NCI-H2081 (cell line): ENCODE measurements at places on chromosomes 16 and 17.

GRCh38 chr16:28910086-28911031, 14.7 kb downstream of the RABEP2 start:
- DNase-seq: no peak

DNA sequence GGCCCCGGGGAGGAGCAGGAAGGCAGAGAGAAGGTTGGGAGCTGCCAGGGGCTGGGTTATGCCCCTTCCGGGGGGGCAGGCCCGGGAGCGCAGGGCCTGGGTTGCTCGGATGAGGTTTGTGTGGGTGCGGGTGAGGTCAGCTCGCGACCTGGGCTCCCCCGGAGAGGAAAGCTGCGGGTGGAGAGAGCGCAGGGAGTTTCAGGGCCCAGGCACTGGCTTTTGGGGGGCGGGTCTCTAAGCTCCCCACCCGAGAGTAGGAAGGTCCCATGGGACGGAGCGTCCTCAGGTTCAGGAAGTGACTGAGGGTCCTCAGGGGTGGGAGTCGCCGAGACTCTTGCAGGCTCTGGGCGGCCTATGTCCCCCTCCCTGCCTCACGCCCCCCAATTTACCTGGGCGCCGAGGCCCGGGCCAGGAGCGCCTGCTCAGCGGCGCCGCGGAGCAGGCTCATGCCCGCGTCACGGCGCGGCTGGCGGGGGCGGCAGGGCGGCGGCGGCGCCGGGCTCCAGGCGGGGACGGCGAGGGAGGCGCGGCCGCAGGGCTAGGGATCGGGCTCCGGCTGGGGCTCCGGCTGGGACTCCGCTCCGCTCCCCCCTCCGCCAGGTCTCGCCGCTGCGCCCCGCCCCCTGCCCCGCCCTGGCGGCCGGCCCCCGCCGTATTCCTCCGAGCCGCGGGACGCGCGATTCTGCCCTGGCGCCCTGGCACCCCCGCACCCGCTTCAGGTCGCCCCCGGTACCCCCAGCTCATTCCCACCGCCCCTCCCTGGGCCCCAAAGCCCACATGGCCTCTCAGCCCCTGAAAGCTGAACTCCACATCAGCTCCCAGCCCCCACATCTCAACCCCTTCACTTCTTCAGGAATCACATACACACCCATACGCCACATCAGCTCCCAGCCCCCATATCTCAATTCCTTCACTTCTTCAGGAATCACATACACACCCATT, at the start of gene DOK4:
TSS of gene DOK4 (minus strand) at position 578 of the 942 bp plus-strand sequence. CDS start 6,986 bp downstream, outside the sequence.
- DNase-seq: peak; percentile 63

DNA sequence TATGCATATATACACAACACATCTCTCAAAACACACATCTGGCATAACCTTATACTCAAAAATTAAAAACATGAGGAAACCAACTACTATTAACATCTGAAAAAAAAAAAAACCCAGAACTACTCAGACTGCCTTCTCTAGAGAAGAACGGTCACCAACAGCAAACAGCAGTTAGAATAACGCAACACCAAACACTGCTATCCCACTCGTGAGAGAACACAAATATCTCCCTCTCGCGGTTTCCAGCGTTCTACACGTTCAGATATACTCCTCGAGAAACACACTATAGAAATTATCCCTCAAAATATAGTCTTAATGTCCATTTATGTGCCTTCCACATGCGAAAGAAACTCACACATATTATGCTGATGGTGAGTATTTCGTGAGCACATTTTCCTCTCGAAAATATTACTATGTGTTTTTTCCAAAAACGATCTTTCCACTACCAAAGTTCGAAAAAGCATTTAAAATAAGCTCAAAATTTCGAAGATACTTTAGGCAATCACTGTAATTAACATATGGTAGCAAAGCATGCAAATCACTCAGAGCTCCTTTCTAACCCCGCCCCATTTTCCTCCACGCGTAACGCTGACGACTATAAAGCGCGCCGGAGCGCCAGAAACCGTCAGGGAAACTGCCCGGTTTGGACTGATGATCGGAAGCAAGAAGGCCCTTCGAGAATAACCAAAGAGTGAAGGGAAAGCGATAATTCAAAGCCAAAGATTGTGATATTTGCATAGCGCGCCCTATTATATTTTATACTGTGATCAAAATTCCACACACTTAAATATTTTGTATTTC, 60.1 kb downstream of the TEX14 start:
- peak; percentile 98 for DNase-seq

DNA sequence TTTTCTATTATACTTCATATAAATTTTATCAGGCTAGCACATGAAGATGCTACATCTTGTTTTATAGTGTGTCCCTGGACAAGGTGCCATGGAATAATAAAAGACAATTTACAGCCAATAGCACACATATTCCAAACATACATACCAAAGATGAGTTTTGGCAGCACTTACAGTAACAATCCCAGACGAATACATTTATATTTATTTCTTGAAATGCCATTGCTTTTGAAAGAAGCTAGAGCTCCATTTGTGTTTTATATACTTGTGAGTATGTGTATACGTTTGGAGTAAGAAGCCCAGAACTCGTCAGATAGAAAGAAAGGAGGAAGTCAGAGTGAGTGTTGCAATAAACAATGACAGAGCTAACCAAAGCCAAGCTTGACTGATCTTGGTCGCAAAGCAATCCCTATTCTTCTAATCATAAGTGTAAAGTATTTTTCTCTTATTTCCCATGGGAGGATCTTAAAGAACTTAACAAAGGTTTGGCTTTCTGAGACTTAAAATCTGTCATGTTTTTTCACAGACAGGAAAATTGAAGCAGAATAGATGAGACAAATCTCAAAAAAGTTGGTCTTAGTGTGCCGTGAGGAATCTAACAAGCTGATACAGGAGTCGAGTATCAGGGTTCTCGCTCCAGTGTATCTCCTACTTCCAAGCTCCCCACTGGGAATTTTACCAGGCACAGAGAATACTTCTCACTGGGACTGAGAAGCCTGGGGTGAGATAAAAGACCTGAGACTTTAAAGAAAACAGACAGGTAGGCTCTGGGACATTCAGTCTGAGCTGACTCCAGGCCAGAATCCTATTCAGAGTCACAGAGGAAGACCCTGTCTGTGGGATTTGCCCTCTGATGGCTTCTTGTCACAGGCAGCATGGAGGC, 175.4 kb downstream of the AATF start:
- no peak for DNase-seq

DNA sequence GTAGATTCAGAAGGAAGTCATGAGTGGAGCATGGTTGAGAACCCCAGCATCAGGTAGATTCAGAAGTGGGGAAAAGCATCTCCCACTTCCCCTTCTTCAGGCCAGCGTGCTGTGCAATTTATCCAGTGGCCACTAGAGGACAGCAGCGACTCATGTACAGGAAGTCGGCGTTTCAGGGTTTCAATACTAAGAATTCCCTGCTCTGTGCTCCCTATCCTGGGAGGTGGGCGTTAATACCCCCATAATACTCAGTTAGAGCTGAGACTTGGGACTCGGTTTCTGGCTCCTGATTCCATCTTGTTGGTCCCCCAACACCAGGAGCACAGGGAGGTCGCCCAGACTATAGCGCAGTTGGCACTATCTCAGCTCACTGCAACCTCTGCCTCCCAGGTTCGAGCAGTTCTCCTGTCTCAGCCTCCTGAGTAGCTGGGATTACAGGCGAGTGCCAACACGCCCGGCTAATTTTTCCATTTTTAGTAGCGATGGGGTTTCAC, 75.3 kb upstream of the AMZ2 start:
- peak; percentile 74 for DNase-seq

- DNase-seq: no peak
These were observed 9.6 kb downstream of the ZNF205 start for GRCh38 chr16:3121851-3122467.

DNA sequence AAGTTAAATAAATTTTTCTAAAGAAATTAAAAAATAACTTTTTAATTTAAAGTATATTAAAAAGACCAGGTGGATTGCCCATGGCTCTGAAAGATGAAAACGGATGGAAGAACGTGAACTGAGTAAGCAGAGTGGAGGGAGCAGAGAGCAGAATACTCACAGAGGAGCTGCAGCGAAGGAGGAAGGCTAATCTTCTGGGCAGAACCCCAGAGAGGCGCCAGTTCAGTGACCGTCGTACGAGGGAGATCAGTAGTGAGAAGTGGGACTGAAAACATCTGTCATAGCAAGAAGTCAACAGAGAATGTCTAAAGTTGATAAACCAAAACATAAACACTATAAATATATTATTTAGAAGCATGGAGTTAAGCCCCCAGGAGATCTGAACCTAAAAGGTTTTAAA, 34.9 kb downstream of the UBE2G1 start:
- DNase-seq: no peak

DNA sequence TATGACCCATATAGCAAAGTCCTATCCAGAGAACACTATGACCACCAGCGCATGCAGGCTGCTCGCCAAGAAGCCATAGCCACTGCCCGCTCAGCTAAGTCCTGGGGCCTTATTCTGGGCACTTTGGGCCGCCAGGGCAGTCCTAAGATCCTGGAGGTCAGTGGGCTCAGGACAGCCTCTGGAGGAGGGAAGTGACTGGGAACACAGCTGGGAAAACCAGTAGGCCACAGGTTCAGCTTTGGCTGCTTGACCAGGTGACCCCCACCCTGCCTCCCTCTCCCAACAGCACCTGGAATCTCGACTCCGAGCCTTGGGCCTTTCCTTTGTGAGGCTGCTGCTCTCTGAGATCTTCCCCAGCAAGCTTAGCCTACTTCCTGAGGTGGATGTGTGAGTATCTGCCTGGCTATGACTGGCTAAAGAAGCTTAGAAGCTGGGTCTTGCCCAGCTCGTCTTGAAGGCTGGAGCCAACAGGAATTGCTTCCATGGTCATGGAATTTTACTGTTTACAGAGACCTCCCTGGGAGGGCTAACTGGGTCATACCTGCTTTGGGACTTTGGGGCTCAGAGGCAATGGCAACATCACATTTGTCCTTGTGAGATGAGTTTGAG, 1.5 kb upstream of the OVCA2 start:
- no peak for DNase-seq

DNA sequence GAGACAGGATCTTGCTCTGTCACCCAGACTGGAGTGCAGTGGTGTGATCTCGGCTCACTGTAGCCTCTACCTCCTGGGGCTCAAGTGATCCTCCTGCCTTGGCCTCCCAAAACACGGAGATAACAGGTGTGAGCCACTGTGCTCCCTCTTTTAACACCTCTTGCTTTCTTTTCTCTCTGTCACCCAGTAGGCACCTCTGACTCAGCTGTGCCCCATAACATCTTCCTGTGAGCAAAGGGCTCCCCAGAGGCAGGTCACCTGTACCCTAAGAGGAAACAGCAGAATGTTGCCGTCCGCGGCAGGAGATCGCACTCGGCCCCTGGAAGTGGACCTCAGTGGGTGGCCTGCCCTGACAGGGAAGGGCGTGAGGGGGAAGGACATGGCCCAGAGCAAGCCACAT, 918 bp upstream of the NLRC3 start:
- no peak for DNase-seq

DNA sequence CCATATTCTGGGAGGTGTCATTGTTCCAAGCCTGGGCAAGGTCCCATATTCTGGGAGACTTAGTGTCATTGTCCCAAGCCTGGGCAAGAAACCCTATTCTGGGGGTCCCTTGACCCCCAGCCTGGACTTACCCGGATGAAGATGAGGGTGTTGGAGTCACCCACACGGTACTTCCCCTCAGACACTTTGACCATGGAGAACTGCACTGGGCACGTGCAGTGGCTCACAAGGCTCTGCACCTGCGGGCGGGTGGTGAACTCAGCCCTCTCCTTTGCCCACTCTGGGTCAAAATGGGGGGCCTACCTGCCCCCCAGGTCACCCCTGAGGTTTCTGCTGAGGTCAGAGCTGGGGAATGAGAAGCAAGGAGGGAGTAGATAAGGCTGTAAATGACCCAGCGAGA, 4.1 kb downstream of the GAS2L2 start:
- DNase-seq: no peak

- no peak for DNase-seq
These were observed 9.8 kb downstream of the MSRB1 start for GRCh38 chr16:1933097-1933661.

GRCh38 chr17:74639704-74640151, 16.2 kb upstream of the CD300E start:
- DNase-seq: no peak

DNA sequence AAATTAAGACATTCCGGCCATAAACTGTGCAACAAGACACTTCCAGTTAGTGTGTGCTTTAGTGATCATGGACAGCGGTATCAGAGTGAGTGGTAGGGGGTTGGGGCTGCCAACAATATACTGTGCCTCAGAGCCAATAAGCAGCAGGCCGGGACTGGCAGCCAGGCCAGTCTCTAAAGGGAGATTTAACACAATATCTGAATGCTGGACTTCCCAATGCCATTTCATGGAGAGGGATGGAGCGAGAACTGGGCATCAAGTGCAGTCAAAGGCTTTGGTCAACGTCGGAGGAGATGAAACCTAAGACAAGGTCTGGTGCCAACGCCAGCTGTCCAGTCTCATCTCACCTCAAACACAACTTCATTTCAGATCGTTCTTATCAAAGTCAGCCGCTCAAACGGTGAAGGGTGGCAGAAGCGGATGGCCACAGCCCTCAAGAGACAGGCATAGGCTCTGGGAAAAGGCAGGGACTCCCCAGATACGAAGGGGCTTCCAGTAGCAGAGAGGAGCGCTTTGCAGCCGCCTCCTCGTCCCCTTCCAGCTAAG, 935 bp downstream of the USP32 start:
- peak; percentile 15 for DNase-seq

DNA sequence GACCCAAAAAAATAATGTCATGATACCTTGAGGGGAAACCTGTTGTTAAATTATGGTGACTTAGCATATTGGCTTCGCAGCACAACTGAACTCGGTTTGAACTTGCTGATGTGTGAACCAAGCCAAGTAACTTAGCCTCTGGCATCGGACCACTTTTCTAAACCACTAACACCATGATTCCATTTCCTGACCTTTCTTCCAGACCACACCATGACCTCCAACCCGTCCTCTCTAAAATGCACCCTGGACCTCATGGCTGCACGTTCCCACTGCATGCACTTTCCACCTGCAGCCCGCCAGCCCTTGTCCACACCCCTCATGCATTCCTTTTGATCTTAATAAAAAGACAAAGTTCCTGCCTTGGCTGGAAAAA, 29.3 kb downstream of the DYNLRB2 start:
- no peak for DNase-seq

DNA sequence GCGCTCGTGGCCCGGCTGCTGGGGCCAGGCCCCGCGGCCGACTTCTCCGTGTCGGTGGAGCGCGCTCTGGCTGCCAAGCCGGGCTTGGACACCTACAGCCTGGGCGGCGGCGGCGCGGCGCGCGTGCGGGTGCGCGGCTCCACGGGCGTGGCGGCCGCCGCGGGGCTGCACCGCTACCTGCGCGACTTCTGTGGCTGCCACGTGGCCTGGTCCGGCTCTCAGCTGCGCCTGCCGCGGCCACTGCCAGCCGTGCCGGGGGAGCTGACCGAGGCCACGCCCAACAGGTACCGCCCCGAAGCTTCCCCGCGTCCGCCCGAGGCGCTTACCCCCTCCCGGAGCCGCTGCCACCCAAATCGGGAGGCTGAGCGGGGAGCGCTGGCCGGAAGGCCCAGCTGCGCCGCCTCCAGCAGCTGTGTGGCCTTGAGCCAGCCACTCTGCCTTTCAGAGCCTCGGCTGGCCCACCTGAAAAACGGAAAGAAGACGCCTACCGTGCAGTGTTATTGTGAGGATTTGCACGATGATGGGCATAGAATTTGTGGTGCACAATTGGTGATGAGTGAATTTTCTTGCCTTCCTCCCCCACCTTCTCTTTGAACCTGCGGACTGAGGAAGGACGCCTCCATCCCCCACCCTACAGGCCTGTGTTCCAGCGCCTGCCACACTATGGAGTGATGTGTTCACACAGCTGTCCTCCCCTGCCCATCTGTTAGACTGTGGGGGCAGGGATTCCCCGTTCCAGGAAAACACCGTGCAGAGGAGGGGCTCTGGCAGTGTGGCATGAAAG, 523 bp downstream of the NAGLU start:
- DNase-seq: peak; percentile 95
